CD4-positive, alpha-beta T cell (primary cell): ENCODE measurements at places on chromosomes 2 and 18. TPM values are rescaled to one million over a fixed set of nuclear protein-coding genes. Genes with fewer than 3 reads are reported as not detected.
A peak's percentile ranks its signal among the peaks of the same experiment; 100 is the strongest.

DNA sequence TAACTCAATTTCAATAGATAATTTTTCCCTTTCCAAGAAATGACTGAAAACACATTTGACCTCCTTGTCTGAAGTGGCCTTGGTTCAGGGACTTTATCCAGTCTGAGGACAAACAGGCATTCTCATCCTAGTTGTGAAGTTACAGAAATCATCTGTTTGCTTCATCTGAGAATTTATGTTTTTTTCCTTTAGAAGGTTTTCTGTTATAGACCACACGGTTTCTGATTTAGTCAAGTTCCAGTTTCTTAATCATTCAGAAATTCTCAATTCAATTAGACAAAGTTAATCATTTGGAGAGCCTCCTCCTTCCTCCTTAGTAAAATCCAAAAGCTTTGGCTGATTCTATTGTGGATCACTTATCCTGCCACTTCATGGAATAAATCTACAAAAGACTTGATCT lies 60.9 kb downstream of the ICOS start:
- DNase-seq = no peak
- no peak overlapping the region for H3K27ac ChIP-seq
- H3K4me3 ChIP-seq = no peak overlapping the region
- H3K36me3 ChIP-seq = no peaks in the 10 kb centered on the region
- peaks cover 35% of the 10 kb centered on the region for H3K4me1 ChIP-seq

- H3K27me3 ChIP-seq = no peaks in the 10 kb centered on the region
- DNase-seq = no peak
- H3K4me3 ChIP-seq = no peak overlapping the region
- H3K4me1 ChIP-seq = peaks cover 24% of the 10 kb centered on the region
Observed at GRCh38 chr2:19870792-19871191, 31.0 kb downstream of the TTC32 start.

GRCh38 chr2:32384529-32384928 lies 27.7 kb downstream of the BIRC6 start:
- H3K4me1 ChIP-seq = no peaks in the 10 kb centered on the region
- no peaks in the 10 kb centered on the region for H3K27me3 ChIP-seq
- peaks cover 74% of the 10 kb centered on the region for H3K36me3 ChIP-seq
- no peak overlapping the region for H3K4me3 ChIP-seq
- no peak overlapping the region for H3K27ac ChIP-seq

- peak overlapping the region; percentile 16 for H3K27ac ChIP-seq
- no peaks in the 10 kb centered on the region for H3K36me3 ChIP-seq
- no peak for DNase-seq
- H3K27me3 ChIP-seq = no peaks in the 10 kb centered on the region
- H3K4me3 ChIP-seq = no peak overlapping the region
Observed at GRCh38 chr18:3265564-3266033, 3.7 kb downstream of the MYL12B start.

DNA sequence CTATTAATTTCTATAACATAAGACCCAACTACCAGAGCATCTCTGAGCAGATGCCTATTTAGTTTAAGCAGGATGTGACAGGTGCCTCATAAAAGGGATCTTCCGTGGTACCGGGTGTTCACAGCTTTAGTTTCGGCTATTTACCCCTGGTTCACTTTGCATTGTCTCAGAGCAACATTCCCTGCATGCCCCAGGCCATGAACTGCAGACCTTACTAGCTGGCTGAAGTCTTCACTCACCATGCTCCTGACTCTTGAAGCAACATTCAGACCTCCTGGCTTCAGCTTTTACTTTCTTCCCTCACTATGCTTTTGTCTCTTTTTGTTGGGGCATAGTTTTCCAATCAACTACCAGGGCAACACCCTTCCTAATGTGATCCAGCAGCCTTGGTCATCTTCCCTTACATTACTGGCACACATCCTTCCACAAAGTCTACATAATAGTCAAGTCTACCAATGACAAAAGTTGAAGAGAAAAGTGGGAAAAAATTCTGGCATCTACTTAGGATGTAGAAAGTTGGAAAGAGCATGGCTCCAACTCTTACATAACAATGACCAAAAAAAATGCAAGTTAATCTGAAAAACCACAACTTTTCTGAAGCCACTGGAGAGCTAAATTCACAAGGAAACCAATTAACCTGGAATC lies 99.2 kb downstream of the SESTD1 start:
- H3K27ac ChIP-seq = no peak overlapping the region

DNA sequence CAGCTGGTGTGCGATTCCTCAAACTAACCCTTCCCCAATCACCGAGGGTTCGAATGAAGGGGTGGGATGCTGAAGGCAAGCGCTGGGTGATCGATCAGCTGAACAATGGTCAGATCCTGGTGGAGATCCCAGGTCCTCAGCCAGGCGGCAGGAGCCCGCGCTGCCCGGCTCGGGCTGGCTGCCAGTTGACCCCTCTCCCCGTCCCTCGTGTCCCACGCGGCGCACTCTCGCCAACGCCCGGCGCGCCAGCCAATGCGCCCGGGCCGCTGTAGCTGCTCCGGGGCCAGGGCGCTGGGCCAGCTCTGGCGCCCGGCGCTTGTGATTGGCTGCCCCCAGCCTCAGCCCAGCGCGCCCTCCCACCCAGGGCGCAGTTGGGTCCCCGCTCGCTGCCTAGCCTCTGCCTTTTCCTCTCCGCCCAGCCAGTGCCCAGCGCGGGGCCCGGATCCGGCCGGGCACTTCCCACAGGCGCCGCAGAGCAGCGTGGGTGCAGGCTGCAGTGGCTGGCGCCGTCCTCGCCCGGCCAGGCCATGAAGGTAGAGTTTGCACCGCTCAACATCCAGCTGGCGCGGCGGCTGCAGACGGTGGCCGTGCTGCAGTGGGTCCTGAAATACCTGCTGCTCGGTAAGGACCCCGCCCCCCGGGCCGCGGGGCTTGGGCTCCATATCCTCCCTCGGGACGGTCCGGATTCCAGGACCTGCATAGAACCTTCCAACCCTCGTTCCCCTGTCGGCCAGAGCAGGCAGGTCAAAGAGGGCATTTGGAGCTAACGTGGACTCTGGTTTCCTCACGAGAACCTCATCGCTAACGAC lies at the start of gene MOGAT1:
Gene MOGAT1 (plus strand): TSS at position 400 of the 809 bp plus-strand sequence. CDS start 128 bp downstream, at position 528.
- no peaks in the 10 kb centered on the region for H3K36me3 ChIP-seq
- DNase-seq = no peak
- H3K4me3 ChIP-seq = peak within 1 kb of the TSS; percentile 15
- H3K27me3 ChIP-seq = peaks cover 24% of the 10 kb centered on the region
- H3K4me1 ChIP-seq = peaks cover 9% of the 10 kb centered on the region

- H3K27ac ChIP-seq = no peak overlapping the region
- H3K4me1 ChIP-seq = no peaks in the 10 kb centered on the region
- DNase-seq = no peak
- H3K36me3 ChIP-seq = no peaks in the 10 kb centered on the region
- no peak overlapping the region for H3K4me3 ChIP-seq
- no peaks in the 10 kb centered on the region for H3K27me3 ChIP-seq
Observed at GRCh38 chr2:124318913-124319312, 293.8 kb downstream of the CNTNAP5 start.

GRCh38 chr2:145060876-145061275 lies 541.0 kb upstream of the ZEB2 start:
- DNase-seq = no peak
- H3K27me3 ChIP-seq = no peaks in the 10 kb centered on the region
- no peaks in the 10 kb centered on the region for H3K4me1 ChIP-seq
- H3K27ac ChIP-seq = no peak overlapping the region

- no peak for DNase-seq
- no peak overlapping the region for H3K27ac ChIP-seq
- H3K4me3 ChIP-seq = no peak overlapping the region
- no peaks in the 10 kb centered on the region for H3K27me3 ChIP-seq
- no peaks in the 10 kb centered on the region for H3K4me1 ChIP-seq
Observed at GRCh38 chr2:124524155-124524915, 499.2 kb downstream of the CNTNAP5 start.

PROKR1 gene
- total RNA-seq = not detected

GPR55 gene
- 2.9 TPM for total RNA-seq

SALL3 gene
- 0.33 TPM for total RNA-seq

INPP1 gene
- total RNA-seq = 2.7 TPM

ORC2 gene
- total RNA-seq = 26.6 TPM

IMP4 gene
- total RNA-seq = 88.1 TPM
